ENCODE measurements at places on chromosomes 16 and 17. TPM values are rescaled to one million over a fixed set of nuclear protein-coding genes. Genes with fewer than 3 reads are reported as not detected.

DNA sequence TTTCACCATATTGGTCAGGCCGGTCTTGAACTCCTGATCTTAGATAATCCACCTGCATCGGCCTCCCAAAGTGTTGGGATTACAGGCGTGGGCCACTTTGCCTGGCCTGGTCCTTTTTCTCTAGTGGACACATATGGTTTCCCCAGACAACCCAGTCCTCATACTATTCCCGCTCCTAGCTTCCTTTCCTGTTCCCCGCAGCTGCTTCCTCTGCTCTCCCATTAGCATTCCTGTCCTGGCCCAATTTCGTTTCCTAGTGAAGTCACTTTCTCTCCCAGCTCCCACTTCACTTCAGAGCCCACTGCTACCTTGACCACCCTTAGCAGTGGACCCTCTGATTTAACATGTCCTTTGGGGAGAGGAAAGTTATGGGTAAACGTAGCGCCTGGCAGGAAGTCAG, 11.3 kb downstream of the KATNIP start:
- no peak for DNase-seq

DNA sequence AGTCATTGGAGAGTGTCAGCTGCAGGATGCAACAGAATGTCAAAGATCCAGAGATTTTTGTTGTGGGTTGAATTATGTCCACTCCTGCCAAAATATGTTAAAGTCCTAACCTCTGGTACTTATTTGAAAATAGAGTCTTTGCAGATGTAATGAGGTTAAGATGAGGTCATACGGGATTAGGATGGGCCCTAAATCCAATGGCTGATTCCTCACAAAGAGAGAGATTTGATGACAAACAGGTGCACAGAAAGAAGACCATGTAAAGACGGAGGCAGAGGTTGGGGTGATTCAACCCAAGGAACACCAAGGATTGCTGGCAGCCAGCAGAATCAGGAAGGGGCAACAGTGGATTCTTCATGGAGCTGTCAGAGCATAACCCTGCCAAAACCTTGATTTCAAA, 34.5 kb upstream of the USP22 start:
- no peak for DNase-seq

- no peak for DNase-seq
Measured at GRCh38 chr17:68468788-68469187, 11.5 kb upstream of the WIPI1 start.

RHBDF2 gene
- 13.4 TPM for total RNA-seq

HBZ gene
- total RNA-seq = not detected

DNA sequence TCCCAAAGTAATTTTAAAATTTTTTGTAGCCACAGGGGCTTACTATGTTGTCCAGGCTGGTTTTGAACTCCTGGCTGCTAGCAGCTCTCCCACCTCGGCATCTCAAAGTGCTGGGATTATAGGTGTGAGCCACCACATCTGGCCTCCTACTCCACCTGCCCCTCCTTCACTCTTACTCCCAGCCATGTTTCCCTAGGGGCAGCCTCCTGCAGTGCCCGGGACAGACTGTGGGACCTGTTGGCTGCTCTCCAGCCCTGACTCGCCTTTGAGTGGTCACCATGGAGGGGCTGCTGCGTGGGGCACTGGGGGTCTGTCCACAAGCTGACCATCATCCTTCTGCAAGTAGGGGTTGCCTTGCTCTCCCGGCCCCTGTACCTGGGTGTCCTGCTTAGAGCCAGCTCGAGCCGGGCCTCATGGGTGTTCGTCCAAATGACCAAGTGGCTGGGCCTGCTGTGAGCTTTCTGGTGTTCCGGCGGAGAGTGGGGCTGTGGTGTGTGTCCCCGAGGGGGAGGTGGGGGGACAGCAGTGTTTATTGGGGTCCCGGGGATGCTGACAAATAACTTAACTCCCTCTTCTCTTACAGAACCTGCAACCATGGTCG, 16.6 kb downstream of the SPIRE2 start:
- no peak for DNase-seq

Data from breast epithelium (tissue), 4 donors.